ENCODE measurements at places on chromosomes 12 and 14. TPM values are rescaled to one million over a fixed set of nuclear protein-coding genes. Genes with fewer than 3 reads are reported as not detected.

The NTN4 gene
- 36.5 TPM for total RNA-seq

The HOXC10 gene
- 5.3 TPM for total RNA-seq

The LRRC10 gene
- not detected for total RNA-seq

The LMO3 gene
- total RNA-seq = 1.1 TPM

The KRT79 gene
- 0.57 TPM for total RNA-seq

The LARP4 gene
- total RNA-seq = 22.9 TPM
